ENCODE measurements at places on chromosomes 5 and 9. TPM values are rescaled to one million over a fixed set of nuclear protein-coding genes. Genes with fewer than 3 reads are reported as not detected.

GRCh38 chr9:98427491-98427890, 172.0 kb upstream of the TBC1D2 start:
- H3K4me1 ChIP-seq = peaks cover 7% of the 10 kb centered on the region
- DNase-seq = peak; percentile 16
- no peak overlapping the region for H3K4me3 ChIP-seq
- no peaks in the 10 kb centered on the region for H3K36me3 ChIP-seq
- no peak overlapping the region for H3K27ac ChIP-seq
- H3K27me3 ChIP-seq = no peaks in the 10 kb centered on the region

GRCh38 chr9:92008041-92008440, 58.0 kb upstream of the ROR2 start:
- H3K4me1 ChIP-seq = no peaks in the 10 kb centered on the region
- H3K27me3 ChIP-seq = peaks cover 3% of the 10 kb centered on the region
- no peaks in the 10 kb centered on the region for H3K36me3 ChIP-seq
- H3K4me3 ChIP-seq = no peak overlapping the region
- no peak for DNase-seq

GRCh38 chr5:138778234-138778633, 25.0 kb downstream of the CTNNA1 start:
- H3K27ac ChIP-seq = no peak overlapping the region
- H3K36me3 ChIP-seq = peaks cover 73% of the 10 kb centered on the region
- H3K4me1 ChIP-seq = peaks cover 2% of the 10 kb centered on the region

- peaks cover 6% of the 10 kb centered on the region for H3K4me1 ChIP-seq
- H3K36me3 ChIP-seq = no peaks in the 10 kb centered on the region
- H3K4me3 ChIP-seq = no peak overlapping the region
- no peaks in the 10 kb centered on the region for H3K27me3 ChIP-seq
- H3K27ac ChIP-seq = peak overlapping the region; percentile 35
Observed at GRCh38 chr9:21709464-21710058, 92.9 kb upstream of the MTAP start.

GRCh38 chr9:129894120-129894823, 59.0 kb downstream of the USP20 start:
- no peak overlapping the region for H3K27ac ChIP-seq
- no peak overlapping the region for H3K4me3 ChIP-seq
- peaks cover 37% of the 10 kb centered on the region for H3K36me3 ChIP-seq
- no peaks in the 10 kb centered on the region for H3K4me1 ChIP-seq
- DNase-seq = no peak
- no peaks in the 10 kb centered on the region for H3K27me3 ChIP-seq

DNA sequence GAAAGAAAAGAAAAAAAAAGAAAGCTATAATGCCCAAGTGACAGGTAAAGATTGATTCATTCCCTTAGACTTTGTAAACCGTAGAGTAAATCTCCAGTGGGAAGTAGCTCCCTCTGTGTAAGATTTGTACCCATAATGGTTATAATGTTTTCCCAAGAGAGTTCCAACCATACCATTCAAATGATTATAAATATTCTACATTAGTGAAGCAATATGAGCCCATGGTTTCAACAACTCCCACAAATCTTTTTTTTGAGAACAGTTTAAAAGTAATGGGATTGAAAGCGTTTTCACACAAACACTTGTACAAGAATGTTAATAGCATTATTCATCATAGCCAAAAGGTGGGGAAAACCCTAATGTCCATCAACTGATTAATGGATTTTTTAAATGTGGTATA, 58.0 kb downstream of the GRAMD2B start:
- H3K4me3 ChIP-seq = no peak overlapping the region
- peaks cover 69% of the 10 kb centered on the region for H3K36me3 ChIP-seq
- no peak for DNase-seq

GRCh38 chr5:40037713-40038112, 612.9 kb upstream of the DAB2 start:
- H3K27me3 ChIP-seq = no peaks in the 10 kb centered on the region
- H3K27ac ChIP-seq = no peak overlapping the region
- no peak for DNase-seq
- no peak overlapping the region for H3K4me3 ChIP-seq
- no peaks in the 10 kb centered on the region for H3K36me3 ChIP-seq

DNA sequence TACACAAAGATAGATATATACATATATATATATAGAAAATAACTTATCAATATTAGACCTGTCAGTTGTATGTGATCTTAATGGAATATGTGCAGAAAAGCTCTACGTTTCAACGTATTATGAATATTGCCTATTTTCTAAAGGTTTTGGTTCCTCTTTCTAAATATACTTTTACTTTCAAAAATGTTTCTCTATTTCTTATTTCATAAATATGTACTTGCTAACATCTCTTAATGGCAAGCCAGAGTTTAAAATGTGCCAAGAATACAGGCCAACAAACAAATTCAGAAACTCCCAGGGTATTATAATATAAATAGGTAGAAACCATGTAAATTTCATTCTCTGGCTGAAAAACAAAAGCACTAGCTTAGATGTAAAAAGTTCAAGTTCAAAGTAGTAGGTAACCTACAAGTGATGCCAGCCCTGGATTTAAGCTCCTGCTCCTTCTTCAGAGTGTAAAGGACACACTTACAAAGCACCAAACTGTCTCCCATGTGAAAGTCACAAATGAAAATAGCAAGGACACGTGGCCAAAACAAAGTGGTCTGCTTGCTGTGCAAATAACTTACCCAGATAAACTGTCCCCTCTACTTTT, 685.1 kb upstream of the DMAC1 start:
- DNase-seq = no peak
- H3K27me3 ChIP-seq = no peaks in the 10 kb centered on the region
- H3K4me1 ChIP-seq = no peaks in the 10 kb centered on the region
- H3K27ac ChIP-seq = no peak overlapping the region

DNA sequence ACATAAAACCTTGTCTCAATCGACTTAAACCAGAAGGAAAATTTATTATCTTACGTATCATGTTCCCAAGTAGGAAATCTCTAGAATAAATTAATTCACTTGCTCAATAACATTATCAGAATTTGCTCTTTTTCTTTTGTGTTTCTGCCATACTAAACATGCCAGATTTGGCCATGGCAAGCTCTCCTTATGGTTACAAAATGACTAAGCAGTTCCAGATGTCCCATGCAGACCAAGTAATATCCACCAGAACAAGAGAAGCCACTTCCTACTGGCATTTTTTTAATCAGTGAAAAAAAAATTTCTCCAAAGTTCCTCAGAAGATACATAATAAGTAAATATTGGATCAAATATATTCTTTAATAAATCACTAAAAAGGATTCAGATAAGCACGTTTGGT, 25.2 kb upstream of the ADAMTS6 start:
- H3K4me1 ChIP-seq = no peaks in the 10 kb centered on the region
- DNase-seq = no peak
- no peaks in the 10 kb centered on the region for H3K36me3 ChIP-seq
- H3K4me3 ChIP-seq = no peak overlapping the region

DNA sequence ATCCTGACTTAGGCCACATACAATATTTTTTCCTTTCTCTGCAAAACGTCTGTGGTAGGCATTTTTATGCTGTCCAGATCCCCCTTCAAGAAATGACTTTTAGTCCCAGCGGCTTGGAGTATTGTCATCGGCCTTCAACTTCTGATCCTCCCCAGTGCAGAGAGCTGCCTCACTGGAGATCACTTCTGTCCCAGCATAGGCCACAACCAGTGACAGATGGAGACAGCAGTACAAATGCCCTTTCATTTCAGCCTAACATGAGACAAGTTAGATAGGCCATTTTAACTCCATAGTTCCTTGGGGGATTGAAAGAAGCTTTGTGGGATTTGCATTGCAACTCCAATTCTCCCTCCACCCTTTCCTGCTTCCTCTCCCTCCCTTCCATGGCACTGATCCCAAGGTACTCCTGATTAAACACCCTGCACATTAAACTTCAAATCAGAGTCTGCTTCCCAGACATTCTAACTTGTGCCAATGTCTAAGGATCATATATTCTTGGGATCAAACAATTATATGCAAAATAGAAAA, 3.2 kb upstream of the MAMDC2 start:
- H3K4me1 ChIP-seq = peaks cover 19% of the 10 kb centered on the region
- no peak overlapping the region for H3K27ac ChIP-seq
- no peaks in the 10 kb centered on the region for H3K27me3 ChIP-seq
- H3K36me3 ChIP-seq = no peaks in the 10 kb centered on the region

DNA sequence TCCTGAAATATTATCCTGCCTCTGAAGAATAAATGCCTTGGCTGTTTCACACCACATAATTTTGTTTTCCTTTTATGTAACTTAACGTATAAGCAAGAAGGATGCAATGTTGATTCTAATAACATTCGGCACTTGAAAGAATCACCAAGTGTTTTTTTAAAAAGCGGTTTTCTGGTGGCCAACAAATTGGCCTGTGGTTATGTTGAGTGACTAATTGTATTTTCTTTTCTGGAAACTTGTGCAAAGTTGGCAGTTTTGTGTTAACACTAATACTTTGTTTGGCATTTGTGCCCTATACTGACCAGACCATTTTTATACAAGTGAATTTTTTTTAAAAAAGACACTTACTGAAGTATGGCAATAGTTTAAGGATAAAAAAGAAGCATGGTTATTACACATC, 452.7 kb downstream of the BNC2 start:
- H3K36me3 ChIP-seq = no peaks in the 10 kb centered on the region
- peak; percentile 69 for DNase-seq
- peaks cover 57% of the 10 kb centered on the region for H3K27me3 ChIP-seq
- no peak overlapping the region for H3K4me3 ChIP-seq
- H3K27ac ChIP-seq = no peak overlapping the region

GRCh38 chr9:93652604-93653592, 76.5 kb downstream of the PHF2 start:
- H3K36me3 ChIP-seq = peaks cover 23% of the 10 kb centered on the region
- no peak overlapping the region for H3K4me3 ChIP-seq
- no peak overlapping the region for H3K27ac ChIP-seq
- H3K4me1 ChIP-seq = no peaks in the 10 kb centered on the region

DNA sequence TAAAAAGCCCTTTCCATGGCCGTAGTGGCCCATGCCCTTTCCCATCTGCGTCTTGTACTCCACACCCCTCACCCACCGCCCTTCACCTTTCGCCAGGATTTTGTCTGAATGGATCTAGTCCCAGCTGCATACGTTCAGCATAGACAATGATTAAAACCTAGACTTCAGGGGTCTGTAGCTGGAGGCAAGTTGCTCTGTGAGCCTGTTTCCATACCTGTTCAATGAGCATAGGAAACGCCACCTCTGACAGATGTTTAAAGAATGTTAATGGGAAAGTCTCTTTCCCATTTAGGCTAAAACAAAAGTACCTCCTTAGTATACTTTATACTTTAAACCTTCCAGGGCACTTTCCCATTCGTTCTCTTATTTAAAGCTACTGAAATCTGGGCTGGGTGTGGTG, 105.7 kb downstream of the SPRY4 start:
- peaks cover 10% of the 10 kb centered on the region for H3K36me3 ChIP-seq
- peaks cover 14% of the 10 kb centered on the region for H3K27me3 ChIP-seq
- H3K4me3 ChIP-seq = no peak overlapping the region
- peaks cover 12% of the 10 kb centered on the region for H3K4me1 ChIP-seq
- no peak overlapping the region for H3K27ac ChIP-seq

DNA sequence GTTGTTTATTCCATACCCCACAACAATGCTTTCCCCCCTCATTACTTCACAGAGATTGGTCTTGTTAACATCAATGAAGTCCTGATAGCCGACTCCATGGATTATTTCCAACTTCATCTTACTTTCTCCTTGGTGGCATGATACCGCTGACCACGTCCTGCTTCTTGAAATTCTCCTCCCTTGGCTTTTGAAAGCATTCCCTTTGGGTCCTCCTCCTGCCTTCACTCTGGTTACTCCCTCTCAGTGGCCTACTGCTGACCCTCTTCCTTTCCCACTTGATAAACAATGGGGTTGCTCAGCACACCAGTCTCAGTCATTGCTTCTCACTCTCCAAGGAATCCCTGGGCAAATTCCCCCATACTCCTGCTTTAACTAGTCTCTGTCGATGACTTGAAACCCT, 283.9 kb downstream of the SEC61B start:
- no peak overlapping the region for H3K4me3 ChIP-seq
- no peaks in the 10 kb centered on the region for H3K4me1 ChIP-seq
- no peak overlapping the region for H3K27ac ChIP-seq
- H3K27me3 ChIP-seq = peaks cover 15% of the 10 kb centered on the region
- DNase-seq = no peak

- H3K27me3 ChIP-seq = no peaks in the 10 kb centered on the region
- H3K4me1 ChIP-seq = peaks cover 12% of the 10 kb centered on the region
- no peak for DNase-seq
- H3K36me3 ChIP-seq = no peaks in the 10 kb centered on the region
- no peak overlapping the region for H3K4me3 ChIP-seq
- no peak overlapping the region for H3K27ac ChIP-seq
Observed at GRCh38 chr5:168707716-168708695, 128.8 kb upstream of the PANK3 start.

DNA sequence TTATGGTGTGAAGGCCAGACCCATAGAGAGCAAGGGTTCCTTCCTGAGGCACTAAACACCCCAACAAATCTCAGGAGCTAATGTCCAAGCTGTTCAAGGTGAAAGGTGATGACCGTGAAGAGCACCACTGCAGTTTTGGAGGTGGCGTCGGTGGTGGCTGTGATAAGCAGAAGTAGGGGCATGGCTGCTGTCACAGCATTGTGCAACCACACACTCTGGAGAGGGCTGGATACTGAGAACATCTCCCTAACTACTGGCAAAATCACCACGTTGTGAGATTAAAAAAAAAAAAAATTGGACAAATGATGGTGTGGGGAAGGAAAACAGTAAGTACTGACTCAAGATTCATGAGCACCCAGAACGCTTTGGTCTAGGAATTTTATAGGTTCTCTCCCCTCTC, 156.5 kb downstream of the PJA2 start:
- no peak overlapping the region for H3K27ac ChIP-seq
- H3K4me3 ChIP-seq = no peak overlapping the region
- H3K4me1 ChIP-seq = no peaks in the 10 kb centered on the region
- no peak for DNase-seq
- no peaks in the 10 kb centered on the region for H3K27me3 ChIP-seq

GRCh38 chr5:171010086-171010485, 148.3 kb downstream of the RANBP17 start:
- no peaks in the 10 kb centered on the region for H3K36me3 ChIP-seq
- DNase-seq = no peak
- H3K4me3 ChIP-seq = no peak overlapping the region
- H3K27ac ChIP-seq = no peak overlapping the region
- H3K27me3 ChIP-seq = no peaks in the 10 kb centered on the region

GRCh38 chr9:109012876-109013678, at the start of gene CTNNAL1:
Gene CTNNAL1 (minus strand): TSS chr9:109013499. CDS start chr9:109013442, 57 bp downstream.
- H3K27ac ChIP-seq = peak within 1 kb of the TSS; percentile 87
- H3K36me3 ChIP-seq = peaks cover 26% of the 10 kb centered on the region
- peak within 1 kb of the TSS; percentile 84 for H3K4me3 ChIP-seq

GRCh38 chr5:151153766-151154272, 3.8 kb downstream of the ANXA6 start:
- no peaks in the 10 kb centered on the region for H3K36me3 ChIP-seq
- peaks cover 12% of the 10 kb centered on the region for H3K27me3 ChIP-seq
- H3K4me1 ChIP-seq = peaks cover 9% of the 10 kb centered on the region
- H3K4me3 ChIP-seq = no peak overlapping the region
- no peak for DNase-seq

The TAS2R1 gene
- total RNA-seq = not detected

The SMC5 gene
- total RNA-seq = 31.9 TPM

The MSH3 gene
- total RNA-seq = 17.5 TPM

The INSL6 gene
- total RNA-seq = not detected

The FAT2 gene
- 9.9 TPM for total RNA-seq

The CDH9 gene
- not detected for total RNA-seq

The PCDHGA8 gene
- total RNA-seq = 0.56 TPM

The ANKRD31 gene
- total RNA-seq = 0.56 TPM

The EXD3 gene
- 23.9 TPM for total RNA-seq

The SH2D3C gene
- total RNA-seq = not detected

The IL4 gene
- total RNA-seq = not detected

The ADAMTS13 gene
- total RNA-seq = 6.1 TPM

The C1QTNF3 gene
- total RNA-seq = 0.49 TPM

The CTSV gene
- total RNA-seq = 1.9 TPM

The CDKN2A gene
- not detected for total RNA-seq

The EIF4E1B gene
- total RNA-seq = not detected

The SPINK6 gene
- 1.9 TPM for total RNA-seq

The TCF7 gene
- total RNA-seq = 0.29 TPM
